PC-9 (cell line): ENCODE measurements at places on chromosomes 1 and 21. TPM values are rescaled to one million over a fixed set of nuclear protein-coding genes. Genes with fewer than 3 reads are reported as not detected.

- H3K36me3 ChIP-seq: no peaks in the 10 kb centered on the region
- H3K27ac ChIP-seq: peak overlapping the region; percentile 91
- peaks cover 35% of the 10 kb centered on the region for H3K4me1 ChIP-seq
- DNase-seq: peak; percentile 22
- H3K4me3 ChIP-seq: no peak overlapping the region; the same call in 1 of the 2 replicates
- no peaks in the 10 kb centered on the region for H3K27me3 ChIP-seq
Measured at GRCh38 chr1:115545096-115545720, 96.6 kb upstream of the VANGL1 start.

- no peak overlapping the region for H3K27ac ChIP-seq
- no peak overlapping the region for H3K4me3 ChIP-seq
- H3K36me3 ChIP-seq: peaks cover 10% of the 10 kb centered on the region
- H3K27me3 ChIP-seq: no peaks in the 10 kb centered on the region
- peaks cover 16% of the 10 kb centered on the region for H3K4me1 ChIP-seq
- no peak for DNase-seq
Measured at GRCh38 chr1:94743862-94744261, 76.3 kb upstream of the SLC44A3 start.

The ORC1 gene
- 17.6 and 21.2 TPM in 2 replicates for total RNA-seq

The HUNK gene
- total RNA-seq: not detected in 2 replicates

The CIART gene
- total RNA-seq: 11.0 and 16.6 TPM in 2 replicates

The BRINP2 gene
- not detected in 2 replicates for total RNA-seq

DNA sequence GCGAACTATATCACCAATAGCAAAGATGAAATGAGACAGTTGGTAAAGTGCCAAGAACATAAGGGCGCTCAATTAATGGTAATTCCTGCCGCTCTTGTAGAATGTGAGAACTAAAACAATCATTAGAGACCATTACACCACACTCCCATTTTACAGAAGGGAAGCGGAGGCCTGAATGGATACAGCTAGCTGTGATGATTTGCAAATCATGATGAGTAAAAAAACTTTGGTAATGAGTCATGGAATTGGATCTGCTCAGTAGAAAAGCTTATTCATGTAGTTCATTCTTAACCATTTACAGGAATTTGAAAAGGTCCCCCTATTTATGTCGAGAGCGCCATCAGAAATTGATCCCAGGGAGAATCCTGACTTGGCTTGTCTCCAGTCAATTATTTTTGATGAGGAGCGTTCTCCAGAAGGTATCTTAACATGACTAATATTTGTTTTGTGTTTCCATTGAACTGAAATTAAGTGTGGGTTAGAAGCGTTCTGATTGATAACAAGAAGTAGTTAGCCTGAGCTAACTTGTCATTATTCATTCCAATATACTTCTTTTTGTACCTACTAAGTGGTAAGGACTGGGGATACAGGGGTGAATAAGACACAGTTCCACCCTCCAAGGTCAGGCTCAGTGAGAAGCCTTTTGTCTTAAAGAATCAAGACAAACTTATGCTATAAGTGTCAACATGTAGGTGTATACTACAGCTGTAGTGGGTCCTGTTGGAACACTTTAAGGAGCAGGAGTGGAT, 812 bp downstream of the TTC4 start:
- no peaks in the 10 kb centered on the region; the same call in 1 of the 2 replicates for H3K27me3 ChIP-seq
- peak overlapping the region; percentile 82 for H3K4me3 ChIP-seq
- no peak for DNase-seq
- peak overlapping the region; percentile 78 for H3K27ac ChIP-seq

- no peak overlapping the region for H3K4me3 ChIP-seq
- H3K27ac ChIP-seq: no peak overlapping the region
- H3K4me1 ChIP-seq: no peaks in the 10 kb centered on the region
- no peaks in the 10 kb centered on the region for H3K36me3 ChIP-seq
- H3K27me3 ChIP-seq: no peaks in the 10 kb centered on the region
- DNase-seq: no peak
Measured at GRCh38 chr1:6465461-6466005, 440 bp downstream of the TNFRSF25 start.

DNA sequence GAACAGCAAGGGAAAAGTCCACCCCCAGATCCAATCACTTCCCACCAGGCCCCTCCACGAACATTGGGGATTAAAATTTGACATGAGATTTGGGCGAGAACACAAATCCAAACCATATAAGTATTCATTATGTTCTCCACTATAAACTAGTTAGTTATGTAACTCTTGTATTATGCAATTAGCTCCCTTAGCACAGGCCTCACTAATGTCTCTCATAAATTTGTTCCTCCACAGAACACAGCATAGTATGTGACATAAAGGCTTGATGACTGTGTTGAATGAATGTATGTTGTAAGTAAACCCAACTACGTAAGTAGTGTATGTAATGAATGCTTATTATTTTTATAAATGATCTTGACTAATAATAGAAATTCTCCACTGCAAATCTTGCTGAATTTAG, 223.3 kb upstream of the ZRANB2 start:
- no peak overlapping the region for H3K4me3 ChIP-seq
- no peaks in the 10 kb centered on the region for H3K4me1 ChIP-seq
- H3K36me3 ChIP-seq: no peaks in the 10 kb centered on the region
- DNase-seq: no peak
- no peaks in the 10 kb centered on the region for H3K27me3 ChIP-seq
- H3K27ac ChIP-seq: no peak overlapping the region

The VHLL gene
- not detected in 2 replicates for total RNA-seq

DNA sequence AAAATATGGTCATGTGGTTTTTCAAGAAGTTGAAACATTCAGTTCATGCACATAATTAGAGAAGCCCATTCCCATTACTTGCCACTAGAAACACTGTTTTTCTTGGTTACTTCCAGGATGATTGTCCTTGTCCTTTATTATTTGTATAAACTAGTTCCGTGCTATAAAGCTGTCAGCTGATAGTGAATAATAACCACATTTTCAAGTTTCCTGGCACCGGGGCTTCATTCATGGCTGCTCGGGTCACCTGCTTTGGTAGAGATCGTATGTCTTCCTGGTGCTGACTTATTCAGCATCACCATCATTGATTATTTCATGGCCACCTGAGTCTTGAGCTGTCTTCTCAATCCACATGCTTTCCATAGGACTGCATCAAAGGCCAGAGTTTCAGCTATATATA, 62.9 kb upstream of the ZNF326 start:
- no peak overlapping the region for H3K27ac ChIP-seq
- 0 out of 2 replicates have a peak, but pooled peaks cover 10% of the 10 kb centered on the region for H3K4me1 ChIP-seq
- H3K4me3 ChIP-seq: no peak overlapping the region

The MROH9 gene
- total RNA-seq: not detected in 2 replicates

DNA sequence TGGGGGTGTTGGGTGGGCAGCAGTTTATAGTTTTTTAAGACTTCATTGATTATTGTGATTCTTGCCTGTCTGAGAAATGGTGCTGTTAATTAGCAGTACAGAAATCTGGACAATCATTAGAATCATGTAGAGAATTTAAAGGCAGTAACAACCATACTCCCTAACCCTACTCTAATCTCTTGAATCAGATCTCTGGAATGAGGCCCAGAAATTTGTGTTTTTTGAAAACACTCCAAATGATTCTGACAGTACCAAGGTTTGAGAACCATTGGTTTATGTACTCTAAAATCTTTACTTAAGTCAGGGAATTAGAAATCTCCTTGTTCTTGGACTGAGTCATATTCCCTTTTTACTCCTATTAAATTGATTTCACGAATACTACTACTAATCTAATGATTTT, 24.0 kb downstream of the FNBP1L start:
- no peak for DNase-seq
- no peaks in the 10 kb centered on the region for H3K4me1 ChIP-seq
- no peak overlapping the region for H3K27ac ChIP-seq

GRCh38 chr1:243477731-243478290, 222.0 kb downstream of the SDCCAG8 start:
- no peak for DNase-seq
- H3K27me3 ChIP-seq: no peaks in the 10 kb centered on the region
- no peak overlapping the region for H3K27ac ChIP-seq
- H3K36me3 ChIP-seq: no peaks in the 10 kb centered on the region

The PTCH2 gene
- 0.28 and 0.83 TPM in 2 replicates for total RNA-seq

DNA sequence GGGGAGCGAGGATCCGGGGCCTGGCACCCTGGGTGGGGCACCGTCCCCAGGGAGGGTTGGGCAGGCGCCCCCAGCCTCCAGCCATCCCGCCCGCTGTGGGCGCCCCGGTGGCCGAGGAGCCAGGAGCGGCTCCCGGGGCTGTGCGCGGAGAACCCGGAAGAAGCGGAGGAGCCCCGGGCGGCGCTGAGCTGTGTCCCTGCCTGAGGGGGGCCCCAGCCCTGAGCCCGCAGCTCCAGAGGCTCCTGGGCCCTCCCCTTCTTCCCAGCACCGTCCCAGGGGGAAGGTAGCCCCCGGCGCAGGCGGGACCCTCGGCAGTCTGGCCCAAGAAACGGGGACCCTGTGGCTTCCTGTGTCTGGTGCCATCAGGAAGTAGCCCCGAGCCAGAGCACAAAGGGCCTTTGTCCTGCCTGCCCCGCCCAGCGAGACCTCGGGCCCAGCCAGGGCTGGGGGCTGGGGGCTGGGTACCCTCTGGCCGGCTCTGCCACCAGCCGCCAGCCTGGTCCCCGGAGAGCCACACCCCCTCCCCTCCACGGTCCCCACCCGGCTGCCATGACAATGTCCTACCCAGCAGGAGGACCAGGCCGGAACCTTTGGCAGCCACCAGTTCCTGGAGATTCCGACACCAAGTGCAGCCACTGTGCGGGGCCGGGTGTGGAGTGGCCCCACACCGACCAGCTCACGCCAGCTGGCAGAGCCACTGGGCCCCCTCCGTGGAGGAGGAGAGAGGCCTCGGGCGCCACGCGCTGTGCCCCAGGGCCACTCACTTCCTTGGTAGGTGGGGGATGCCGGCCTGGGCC, 15.6 kb upstream of the TTLL10 start:
- peak overlapping the region; percentile 83 for H3K4me3 ChIP-seq
- H3K27ac ChIP-seq: peak overlapping the region; percentile 97
- H3K27me3 ChIP-seq: no peaks in the 10 kb centered on the region

DNA sequence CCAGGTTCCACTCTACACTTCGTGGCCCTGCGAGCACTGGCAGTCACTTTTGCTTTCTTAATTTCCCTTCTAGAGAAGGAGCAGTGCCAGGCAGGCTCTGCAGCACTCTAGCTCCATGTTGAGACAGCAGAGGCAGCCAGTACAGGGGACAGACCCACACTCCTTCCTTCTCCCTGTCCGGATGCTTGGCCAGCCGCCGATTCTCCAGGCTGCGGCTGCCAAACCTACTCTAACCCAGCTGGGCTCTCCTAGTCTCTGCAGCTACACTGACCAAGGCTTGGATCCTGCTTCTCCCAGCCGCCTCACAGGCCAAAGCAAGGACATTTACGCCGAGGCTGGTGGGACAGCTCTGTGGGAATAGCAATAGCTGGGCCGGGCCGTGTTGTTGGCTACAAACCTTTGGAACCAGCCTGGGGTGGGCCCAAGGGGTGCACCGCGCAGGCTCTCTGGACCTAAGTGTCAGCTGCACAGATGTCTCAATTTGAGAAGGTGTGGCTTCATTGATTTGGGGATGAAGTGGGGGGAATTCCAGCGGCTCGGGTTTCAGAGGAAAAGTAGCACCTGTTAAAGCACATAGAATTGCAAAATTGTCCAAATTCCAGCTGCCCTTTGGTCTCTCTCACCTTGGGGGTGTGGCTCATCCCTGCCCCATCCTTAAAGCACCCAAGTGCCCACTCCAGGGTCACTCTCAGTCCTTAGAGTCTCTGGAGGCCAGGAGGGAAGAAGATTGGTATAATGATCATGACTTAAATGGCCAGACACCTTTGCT, 3.2 kb downstream of the BARHL2 start:
- H3K4me3 ChIP-seq: no peak overlapping the region
- no peak for DNase-seq
- H3K4me1 ChIP-seq: no peaks in the 10 kb centered on the region
- H3K27ac ChIP-seq: no peak overlapping the region
- H3K27me3 ChIP-seq: peaks cover 19% of the 10 kb centered on the region; the same call in 1 of the 2 replicates

GRCh38 chr1:93554883-93555872, 107.3 kb downstream of the FNBP1L start:
- no peak for DNase-seq
- peaks cover 11% of the 10 kb centered on the region for H3K4me1 ChIP-seq
- no peak overlapping the region for H3K27ac ChIP-seq
- no peak overlapping the region for H3K4me3 ChIP-seq
- no peaks in the 10 kb centered on the region for H3K27me3 ChIP-seq
- peaks cover 18% of the 10 kb centered on the region for H3K36me3 ChIP-seq

- DNase-seq: peak; percentile 32
- H3K4me1 ChIP-seq: peaks cover 36% of the 10 kb centered on the region
- no peaks in the 10 kb centered on the region for H3K27me3 ChIP-seq
- H3K36me3 ChIP-seq: no peaks in the 10 kb centered on the region
- peak overlapping the region; percentile 12 for H3K27ac ChIP-seq
Measured at GRCh38 chr1:24047110-24047477, 64.8 kb downstream of the MYOM3 start.

- H3K36me3 ChIP-seq: no peaks in the 10 kb centered on the region
- peaks cover 45% of the 10 kb centered on the region for H3K27me3 ChIP-seq
- H3K27ac ChIP-seq: no peak overlapping the region
Measured at GRCh38 chr1:154352581-154353459, 27.5 kb downstream of the ATP8B2 start.

GRCh38 chr1:223780318-223780717, 65.4 kb downstream of the TP53BP2 start:
- peaks cover 21% of the 10 kb centered on the region for H3K36me3 ChIP-seq
- no peak overlapping the region for H3K4me3 ChIP-seq
- H3K27ac ChIP-seq: 0 out of 2 replicates have a peak overlapping the region, but pooled peaks have one; percentile 8
- no peak for DNase-seq
- H3K27me3 ChIP-seq: no peaks in the 10 kb centered on the region
- peaks cover 22% of the 10 kb centered on the region for H3K4me1 ChIP-seq

The ALG14 gene
- total RNA-seq: 7.7 and 8.6 TPM in 2 replicates

The ADAMTSL4 gene
- total RNA-seq: 67.9 and 76.7 TPM in 2 replicates

The EFNA3 gene
- total RNA-seq: 6.7 and 8.8 TPM in 2 replicates

DNA sequence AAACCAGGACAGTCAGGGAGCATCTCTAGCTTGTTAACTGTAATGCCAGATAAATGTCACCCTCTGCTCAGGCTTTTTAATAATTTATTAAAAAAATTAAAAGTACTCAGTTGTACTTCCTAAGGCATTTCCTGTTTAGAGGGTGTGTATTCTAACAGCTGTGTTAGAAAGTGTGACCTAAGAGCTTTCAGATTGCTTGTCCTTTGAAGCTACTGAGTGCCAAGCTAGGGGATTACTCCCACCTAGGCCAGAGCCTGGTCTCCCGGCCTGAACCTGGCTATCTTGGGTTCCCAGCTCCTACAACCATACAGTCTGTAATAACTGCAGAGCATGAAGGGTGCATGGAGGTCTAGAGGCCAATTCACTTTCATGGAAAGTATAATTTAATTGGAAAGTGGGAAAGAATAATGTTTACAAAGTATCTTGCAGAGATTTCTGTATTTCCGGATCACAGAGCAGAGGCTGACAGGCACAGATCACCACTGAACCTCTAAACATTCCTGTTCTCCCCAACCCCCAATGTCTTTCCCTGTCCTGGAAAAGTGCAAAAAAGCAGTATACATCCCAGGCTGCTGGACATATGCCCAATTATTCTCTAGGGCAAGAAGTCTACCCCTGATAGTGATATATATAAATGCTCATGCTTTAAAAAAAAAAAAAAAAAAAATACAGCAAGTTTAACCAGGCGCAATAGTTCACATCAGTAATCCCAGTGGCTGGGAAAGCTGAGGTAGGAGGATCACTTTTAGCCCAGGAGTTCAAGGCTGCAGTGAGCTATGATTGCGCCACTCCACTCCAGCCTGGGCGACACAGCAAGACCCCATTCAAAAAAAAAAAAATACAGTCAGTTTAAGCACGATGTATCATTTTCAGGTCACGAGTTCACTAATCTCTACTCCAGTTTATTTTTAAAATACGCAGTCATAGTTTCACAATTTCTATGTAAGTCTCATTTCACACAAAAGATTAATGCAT, 36.7 kb upstream of the RAP1A start:
- H3K27me3 ChIP-seq: no peaks in the 10 kb centered on the region
- no peak for DNase-seq
- no peaks in the 10 kb centered on the region for H3K4me1 ChIP-seq
- H3K36me3 ChIP-seq: no peaks in the 10 kb centered on the region

GRCh38 chr1:204735042-204735441, 49.5 kb upstream of the LRRN2 start:
- H3K36me3 ChIP-seq: no peaks in the 10 kb centered on the region
- H3K4me3 ChIP-seq: no peak overlapping the region
- DNase-seq: no peak
- 0 out of 2 replicates have a peak, but pooled peaks cover 16% of the 10 kb centered on the region for H3K27me3 ChIP-seq
